Stimulated activated CD8-positive, alpha-beta memory T cell treated with anti-CD3 and anti-CD28 coated beads, Interleukin-4, amount 100 ng/mL, for 1 hour (primary cell): ENCODE measurements at places on chromosomes 13 and 19.

GRCh38 chr19:10258080-10258710, 6.2 kb downstream of the MRPL4 start:
- no peak for DNase-seq

DNA sequence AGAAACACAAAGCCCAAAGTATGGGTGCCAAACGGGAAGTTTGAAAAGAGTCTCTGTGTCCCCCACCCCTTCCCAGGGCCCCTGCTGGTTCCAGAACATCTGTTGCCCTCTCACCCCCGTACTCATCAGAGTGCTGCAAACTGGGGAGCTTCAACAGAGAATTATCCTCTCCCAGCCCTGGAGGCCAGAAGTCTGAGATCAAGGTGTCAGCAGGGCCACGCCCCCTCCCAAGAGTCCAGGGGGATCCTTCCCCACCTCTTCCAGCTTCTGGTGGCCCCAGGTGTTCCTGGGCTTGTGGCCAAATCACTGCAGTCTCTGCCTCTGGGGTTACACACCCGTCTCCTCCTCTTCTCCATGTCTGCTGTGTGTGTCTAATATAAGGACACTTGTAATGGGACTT, 183.4 kb downstream of the PTPRS start:
- DNase-seq, result no peak

DNA sequence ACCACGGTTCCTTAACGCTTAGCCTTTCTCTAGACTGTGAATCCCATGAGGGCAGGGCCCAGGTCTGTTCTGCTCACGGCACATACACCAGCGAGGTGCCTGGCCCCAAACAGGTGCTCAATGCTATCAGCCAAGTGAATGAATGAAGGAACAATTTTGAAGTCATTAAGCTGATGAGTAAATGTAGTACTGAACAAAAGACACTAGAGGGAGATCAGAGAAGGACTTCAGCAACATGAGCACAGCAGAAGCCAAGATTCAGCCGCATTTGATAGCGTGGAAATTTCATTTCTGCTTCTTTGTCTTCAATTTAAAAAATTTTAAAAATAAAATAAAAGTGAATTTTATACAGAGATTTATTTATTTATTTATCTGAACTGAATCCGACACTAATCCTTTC, 20.1 kb upstream of the MYO16 start:
- no peak for DNase-seq

DNA sequence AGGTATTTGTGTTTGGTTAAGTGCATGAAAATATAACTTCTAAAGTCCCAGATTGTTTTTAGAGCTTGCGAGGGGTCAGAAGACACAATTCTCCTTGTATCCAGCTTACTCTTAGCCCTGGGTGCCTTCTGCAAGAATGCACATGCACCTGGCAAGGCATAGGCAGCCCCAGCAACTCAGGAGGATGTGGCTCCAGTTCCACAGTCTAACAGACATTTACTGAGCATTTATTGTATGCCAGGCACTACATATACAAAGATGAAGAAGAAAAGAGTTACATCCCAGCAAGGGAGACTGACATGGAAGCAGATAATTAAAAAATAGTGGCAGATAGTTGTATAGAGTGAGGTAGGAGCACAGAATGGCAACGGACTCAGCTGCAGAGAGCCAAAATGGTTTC, 101.1 kb upstream of the FRY start:
- no peak for DNase-seq

GRCh38 chr19:2475018-2475701, 767 bp upstream of the GADD45B start:
- no peak for DNase-seq

DNA sequence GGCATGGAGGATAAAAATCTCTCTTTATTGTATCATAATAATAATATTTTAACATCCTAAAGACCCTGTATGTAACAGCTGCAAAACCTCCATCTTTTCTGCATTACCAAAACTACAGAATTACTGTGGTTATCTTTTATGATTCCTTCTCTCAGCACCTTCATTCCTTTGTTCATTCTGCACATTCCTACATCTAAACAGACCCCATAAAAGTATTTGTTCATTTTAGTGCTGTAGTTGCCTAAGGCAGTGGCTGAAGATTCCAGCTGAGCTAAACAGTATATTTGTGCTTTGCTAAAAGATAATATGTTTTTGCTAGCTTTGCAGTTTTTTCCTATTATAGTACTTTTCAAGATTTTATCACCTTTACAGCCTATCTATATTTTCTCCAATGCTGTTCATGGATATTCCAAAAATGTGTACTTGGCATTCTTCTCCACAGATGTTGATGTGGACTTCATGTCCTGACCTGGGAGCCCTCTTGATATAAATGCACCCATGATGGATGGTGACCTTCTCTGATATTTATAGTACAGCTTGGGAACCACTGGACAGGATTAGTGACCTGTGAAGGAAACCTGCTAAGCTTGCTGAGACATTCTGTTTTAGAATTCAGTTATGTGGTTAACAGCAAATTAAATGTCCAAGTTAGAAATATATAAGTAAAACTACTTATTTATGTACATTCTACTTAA, 2832.9 kb upstream of the PCDH20 start:
- DNase-seq, result no peak

- DNase-seq, result no peak
Measured at GRCh38 chr19:10036601-10037071, 23.4 kb downstream of the RDH8 start.

DNA sequence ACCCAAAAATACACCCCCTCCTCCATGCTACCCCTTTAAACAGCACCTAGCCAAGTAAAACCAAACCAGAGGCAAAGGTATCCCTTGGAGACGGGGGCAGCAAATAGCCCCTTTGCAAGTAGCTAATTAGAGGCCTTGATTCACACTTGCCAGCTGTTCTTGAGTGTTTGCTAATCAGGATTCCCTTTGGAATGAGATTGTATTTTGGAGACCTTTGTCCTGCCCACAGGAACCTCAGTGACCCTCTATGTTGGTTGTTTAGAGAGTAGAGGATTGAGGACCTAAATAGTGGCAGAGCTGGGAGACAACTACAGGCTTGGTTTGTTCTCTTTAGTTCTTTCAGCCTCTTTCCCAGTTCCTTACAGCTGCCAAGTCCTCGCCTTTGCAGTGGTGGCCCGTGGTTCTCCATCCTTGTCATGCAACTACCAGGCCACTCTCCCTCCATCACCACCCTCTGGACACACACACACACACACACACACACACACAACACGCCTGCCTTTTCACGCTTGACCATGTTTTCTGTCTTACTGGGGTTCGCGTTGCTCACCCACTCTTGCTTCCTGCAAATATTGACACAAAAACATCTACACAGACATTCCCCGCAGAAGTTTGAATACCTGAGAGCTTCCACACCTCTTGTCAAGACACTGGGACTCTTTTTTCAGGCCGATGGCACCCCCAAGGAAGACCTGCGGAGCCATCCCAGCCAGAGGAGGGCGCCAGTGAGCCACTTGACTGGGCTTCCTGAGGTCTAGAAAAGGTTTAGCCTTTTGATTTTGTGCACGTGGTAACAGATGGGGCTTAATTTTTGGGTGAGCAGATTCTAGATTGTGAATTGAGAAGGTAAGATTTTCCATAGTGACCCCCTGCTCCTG, 80.0 kb upstream of the GPR183 start:
- DNase-seq, result peak; percentile 78

DNA sequence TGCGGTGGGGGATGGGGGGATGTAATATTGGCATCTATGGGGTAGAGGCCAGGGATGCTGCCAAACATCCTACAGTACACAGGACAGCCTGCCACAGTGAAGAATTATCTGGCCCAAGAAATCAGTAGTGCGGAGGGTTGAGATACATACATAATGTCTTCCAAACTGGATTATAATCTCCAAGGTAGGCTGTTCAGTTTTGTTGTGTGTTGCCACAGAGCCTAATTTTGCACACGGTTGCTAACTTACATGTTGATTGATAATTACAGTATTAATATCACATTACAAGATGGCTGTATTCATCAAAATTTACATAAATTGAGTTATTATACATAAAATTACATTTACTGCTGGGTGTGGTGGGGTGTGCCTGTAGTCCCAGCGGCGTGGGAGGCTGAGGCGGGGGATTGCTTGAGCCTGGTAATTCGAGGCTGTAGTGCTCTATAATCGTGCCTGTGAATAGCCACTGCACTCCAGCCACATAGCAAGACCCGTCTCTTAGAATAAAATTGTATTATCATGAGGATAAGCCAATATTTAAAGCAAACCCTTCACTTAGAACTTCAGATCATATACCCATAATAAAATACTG, 8.1 kb downstream of the POMP start:
- DNase-seq, result no peak

- no peak for DNase-seq
Measured at GRCh38 chr13:99415014-99415650, 86.1 kb upstream of the TM9SF2 start.

GRCh38 chr13:77113496-77113895, 86.5 kb upstream of the FBXL3 start:
- no peak for DNase-seq

DNA sequence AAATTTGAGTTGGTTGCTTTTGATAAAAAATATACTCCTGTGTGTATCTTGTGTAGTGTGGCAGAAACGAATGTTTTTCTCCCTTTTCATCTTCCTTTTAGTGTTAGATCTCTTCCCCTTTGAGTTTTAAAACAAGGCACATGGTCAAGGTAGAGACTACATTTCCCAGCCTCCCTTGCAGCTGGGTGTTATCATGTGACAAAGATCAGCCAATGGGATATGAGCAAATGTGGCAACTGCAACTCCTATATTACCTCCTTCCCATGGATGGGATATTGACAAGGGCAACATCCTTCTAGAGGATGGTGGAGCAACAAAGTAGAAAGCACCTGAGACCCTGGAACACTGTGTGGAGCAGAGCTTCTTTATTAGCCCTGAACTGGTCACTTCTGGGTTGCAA, 42.4 kb downstream of the ADGRE3 start:
- DNase-seq, result no peak

DNA sequence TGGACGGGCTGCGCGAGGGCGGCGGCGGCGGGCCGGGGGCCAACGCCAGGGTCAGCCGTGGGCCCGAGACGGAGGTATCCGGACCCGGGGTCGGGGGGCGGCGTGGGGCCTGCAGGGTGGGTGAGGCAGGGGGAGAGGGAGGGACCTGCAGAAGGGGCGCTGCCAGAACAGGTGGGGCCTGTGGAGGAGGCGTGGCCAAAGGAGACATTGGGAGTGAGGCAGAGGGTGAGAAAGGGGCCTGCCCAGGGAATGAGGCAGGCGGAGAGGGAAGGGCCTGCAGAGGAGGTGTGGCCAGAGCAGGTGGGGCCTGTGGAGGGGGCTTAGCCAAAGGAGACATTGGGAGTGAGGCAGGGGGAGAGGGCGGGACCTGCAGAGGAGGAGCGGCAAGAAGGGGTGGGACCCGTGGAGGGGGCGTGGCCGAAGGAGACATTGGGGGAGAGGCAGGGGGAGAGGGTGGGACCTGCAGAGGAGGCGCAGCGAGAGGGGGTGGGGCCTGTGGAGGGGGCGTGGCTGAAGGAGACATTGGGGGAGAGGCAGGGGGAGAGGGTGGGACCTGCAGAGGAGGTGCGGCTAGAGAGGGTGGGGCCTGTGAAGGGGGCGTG, 4.2 kb downstream of the PRR36 start:
- peak; percentile 11 for DNase-seq

DNA sequence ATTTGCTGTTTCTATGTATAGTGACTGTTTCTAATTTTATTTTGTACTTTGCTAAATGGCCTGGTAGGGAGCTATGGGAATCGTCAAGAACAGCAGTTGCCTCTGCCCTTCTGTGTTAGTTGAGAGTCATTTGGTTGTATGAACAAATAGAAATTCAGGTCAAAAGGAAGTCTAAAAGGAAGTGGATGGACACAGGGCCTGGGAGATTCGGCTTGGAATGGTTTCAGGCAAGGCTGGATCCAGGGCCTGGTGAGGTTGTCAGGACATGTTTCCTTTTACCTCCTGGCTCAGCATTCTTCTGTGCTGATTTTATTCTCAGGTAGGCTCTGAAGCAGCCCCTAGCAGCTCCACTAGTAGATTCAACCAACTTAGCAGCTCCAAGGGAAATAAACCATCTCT, 118.9 kb downstream of the SIPA1L3 start:
- DNase-seq, result no peak

GRCh38 chr13:34467450-34468083, 474.5 kb upstream of the NBEA start:
- DNase-seq, result no peak

DNA sequence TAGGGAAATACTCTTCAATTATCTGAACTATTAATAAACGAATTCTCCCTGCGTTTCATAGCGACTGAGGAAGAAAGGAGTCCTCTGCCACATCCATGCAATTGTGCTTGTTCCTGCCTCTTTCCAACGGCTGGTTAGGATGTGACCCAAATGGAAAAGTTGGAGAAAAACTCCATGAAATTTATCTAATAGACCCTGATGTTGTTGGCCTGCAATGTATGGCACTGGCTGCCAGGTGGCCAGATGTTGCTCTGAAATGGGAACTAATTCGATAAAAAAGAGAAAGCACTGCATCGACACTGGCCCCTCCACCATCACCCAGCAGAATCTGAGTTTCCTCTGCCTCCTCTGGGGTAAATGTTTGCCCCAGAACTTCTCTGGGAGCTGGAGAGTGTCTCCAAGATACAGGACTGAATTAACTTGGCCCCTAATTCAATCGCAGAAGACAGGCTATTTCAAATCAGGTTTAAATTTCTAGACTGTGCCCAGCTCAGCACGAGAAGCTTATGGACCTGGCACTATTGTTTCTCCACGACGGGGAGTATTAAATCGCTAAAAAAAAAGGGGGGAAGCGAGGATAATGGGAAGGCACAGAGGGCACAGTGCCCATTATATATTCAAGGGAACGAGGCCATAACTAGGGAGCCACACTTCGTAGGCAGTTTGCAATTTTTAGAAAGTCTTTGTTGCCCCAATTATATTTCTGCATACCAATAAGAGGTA, 103.9 kb downstream of the ZIC5 start:
- DNase-seq, result no peak

GRCh38 chr13:70905035-70905434, 796.8 kb upstream of the KLHL1 start:
- no peak for DNase-seq

- DNase-seq, result no peak
Measured at GRCh38 chr13:21898459-21898858, 227.6 kb downstream of the FGF9 start.
